ENCODE measurements at places on chromosomes 1 and 21.

- DNase-seq: no peak
Observed at GRCh38 chr1:246187834-246188372, 319.2 kb downstream of the SMYD3 start.

DNA sequence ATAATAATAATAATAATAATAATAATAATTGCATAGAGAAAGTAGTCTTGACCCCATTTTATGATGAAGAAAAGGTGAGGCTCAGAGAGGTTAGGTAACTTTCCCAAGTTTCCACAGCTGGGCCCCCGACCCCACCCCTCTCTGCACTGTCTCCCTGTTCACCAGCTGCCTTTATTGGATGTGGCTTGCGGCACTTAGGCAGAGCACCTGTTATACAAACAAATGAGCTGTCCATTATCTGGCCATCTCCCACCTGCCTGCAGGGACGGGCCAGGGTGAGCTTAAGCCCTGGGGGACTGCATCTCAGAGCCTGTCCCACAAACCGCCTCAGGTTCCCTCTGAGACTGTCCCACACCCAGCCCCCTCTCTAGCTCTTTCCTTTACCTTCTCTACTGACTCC lies 10.1 kb upstream of the EFNA1 start:
- no peak for DNase-seq

DNA sequence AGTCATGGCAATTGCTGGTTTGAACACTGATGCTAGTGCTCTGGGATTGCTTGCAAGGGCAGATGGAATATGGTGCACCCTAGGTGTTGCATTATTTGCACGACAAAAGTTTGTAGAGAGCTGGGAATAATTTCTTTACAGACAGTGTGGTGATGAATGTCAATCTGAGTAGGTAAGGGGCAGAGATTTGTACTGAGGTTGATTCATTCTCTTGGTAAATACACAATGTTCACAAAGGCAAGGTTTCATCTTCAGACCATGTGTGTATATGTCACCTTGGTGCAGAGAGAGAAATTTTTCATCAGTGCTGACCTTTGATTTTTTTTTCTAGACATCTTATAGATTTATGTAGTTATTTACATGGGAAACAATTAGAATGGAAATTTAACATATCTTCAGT lies 5.0 kb downstream of the PTPRC start:
- no peak for DNase-seq

DNA sequence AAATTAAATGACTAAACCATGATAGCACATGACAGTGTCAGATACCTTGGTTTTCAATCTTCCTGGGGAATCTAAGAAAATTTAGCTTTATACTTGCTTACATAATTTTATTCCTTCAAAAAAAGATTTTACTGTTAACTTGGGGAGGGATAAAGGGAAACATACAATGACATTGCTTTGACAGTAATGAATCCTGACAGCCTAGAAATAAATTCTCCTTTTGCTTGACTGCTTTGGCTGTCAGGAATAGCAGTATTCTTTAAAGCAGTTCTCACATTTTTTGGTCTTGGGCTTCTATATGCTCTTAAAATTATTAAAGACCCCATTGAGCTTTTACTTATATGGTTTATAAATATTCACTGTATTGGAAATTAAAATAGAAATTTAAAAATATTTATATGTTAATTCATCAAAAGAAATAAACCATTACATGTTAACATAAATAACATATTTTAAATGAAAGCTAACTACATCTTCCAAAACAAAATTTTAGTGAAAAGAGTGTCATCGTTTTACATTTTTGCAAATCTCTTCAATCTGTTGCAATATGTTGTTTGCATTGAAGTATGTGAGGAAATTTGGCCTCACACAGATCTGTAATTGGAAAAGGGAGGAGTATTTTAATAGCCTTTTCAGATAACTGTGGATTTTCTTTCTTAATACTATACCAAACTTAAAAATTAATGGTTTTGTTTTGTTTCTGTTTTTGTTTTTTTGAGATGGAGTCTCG lies 16.1 kb downstream of the EPHX4 start:
- no peak for DNase-seq

- no peak for DNase-seq
Observed at GRCh38 chr21:42156690-42157605, 62.0 kb upstream of the ABCG1 start.

DNA sequence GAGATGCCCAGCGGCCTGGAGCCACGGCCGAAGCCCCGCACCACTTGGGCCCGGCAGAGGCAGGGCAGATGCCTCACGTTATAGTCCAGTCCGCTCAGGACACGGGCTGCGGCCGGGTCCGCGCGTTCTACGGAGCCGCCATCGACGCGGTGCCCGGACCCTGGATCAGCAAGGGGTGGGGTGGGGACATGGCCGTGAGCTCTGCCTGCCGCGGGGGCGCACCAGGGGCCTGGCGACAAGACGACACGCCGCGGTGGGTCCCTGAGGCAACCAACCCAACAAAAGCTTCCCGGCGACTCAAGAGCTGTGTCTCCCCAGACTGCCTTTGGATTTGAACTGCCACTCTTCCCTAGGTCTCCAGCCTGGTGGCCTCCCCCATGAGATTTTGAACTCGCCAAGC lies 211.4 kb upstream of the GREM2 start:
- no peak for DNase-seq

- peak; percentile 70 for DNase-seq
Observed at GRCh38 chr21:32940079-32941014, 85.4 kb upstream of the OLIG2 start.

- DNase-seq: no peak
Observed at GRCh38 chr21:40489001-40489400, 358.0 kb downstream of the DSCAM start.

GRCh38 chr21:43815107-43815613 lies 25.8 kb downstream of the RRP1 start:
- peak; percentile 34 for DNase-seq

GRCh38 chr1:109880971-109881894 lies 29.4 kb upstream of the CSF1 start:
- DNase-seq: no peak

GRCh38 chr1:204434116-204434755 lies 22.6 kb upstream of the PPP1R15B start:
- DNase-seq: no peak

DNA sequence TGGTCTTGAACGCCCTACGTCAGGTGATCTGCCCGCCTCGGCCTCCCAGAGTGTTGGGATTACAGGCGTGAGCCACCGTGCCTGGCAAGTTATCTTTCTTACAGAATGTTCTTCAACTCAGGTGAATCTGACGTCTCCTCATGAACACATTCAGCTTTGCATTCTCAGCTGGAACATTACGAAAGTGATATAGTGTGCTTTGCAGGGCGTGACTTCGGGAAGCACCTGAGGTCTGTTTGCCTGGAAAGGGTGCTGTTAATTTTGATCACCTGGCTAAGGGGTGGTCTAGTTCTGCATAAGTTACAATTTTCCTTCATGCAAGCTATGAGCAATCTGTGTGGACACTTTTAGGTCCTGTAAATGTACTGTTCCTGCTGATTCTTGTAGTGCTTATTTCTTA lies 16.3 kb upstream of the CLIC4 start:
- no peak for DNase-seq

DNA sequence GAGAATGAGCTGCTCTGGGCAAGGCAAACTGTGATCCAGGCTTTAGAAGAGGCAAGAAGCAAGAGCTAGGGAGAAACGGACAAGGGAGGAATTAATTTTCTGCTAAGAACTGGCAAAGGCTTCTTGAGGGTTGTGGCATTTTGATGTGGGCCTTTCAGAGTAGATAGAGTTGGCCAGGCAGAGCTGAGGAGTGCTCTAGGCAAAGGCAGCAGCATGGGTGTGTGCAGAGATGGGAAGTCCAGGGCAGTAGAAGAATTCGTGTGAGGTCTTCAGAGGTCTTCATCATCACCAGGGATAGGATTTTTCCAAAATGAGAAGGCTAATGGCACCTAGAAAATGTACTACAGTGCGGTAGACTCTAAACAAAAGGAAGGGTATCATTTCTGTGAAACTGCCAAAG lies 237.8 kb downstream of the LTN1 start:
- DNase-seq: no peak

DNA sequence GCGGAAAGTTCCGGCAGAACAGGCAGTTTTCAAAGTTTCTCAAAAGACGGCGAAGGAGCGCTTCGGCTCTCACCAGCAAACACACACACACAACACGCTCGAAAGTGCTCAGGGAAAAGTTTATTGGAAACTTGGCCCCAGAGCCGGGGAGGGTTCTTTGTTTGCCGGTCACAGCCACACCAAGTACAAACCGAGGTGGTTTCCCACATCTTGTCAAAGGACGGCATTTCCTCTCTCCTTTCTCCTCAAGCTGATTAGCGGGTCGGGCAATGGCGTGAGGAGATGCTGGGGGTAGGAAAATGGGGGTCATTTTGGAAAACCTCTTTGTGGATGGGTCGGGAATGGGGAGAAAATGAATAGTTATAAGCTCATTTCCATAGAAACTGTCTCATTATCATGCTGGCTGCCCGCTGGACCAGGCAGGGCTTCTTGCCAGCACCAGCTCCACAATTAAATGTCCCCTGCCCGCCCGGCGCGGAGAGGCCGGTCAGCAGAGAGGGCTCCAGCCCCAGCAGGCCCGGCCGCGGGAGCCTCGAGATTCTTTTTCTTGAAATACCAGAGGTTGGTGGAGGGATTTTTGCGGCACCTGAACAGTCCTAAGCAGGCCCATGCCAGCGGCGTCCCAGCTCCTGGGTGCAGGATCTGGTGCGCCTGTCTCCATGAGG lies 92.3 kb downstream of the PRDM16 start:
- DNase-seq: no peak

DNA sequence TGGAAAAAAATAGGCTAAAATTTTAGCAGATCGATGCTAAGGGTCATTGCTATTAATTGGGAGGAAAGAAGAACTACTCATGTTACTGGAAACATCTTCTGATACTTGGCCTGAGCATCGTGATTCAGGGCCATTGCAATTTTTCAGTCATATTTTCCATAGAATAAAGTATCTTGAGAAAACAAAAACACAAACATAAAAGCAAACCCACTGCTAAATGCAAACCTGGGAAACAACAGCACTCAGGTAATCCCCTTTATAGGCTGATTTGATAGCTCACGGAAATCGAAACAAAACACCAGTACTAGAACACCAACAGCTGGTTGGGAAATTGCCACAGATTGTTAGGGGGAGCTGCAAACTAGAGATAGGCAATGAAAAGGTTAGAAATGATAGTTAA lies 172.9 kb upstream of the ESRRG start:
- DNase-seq: no peak

- no peak for DNase-seq
Observed at GRCh38 chr1:17515902-17516301, 23.6 kb upstream of the ARHGEF10L start.

DNA sequence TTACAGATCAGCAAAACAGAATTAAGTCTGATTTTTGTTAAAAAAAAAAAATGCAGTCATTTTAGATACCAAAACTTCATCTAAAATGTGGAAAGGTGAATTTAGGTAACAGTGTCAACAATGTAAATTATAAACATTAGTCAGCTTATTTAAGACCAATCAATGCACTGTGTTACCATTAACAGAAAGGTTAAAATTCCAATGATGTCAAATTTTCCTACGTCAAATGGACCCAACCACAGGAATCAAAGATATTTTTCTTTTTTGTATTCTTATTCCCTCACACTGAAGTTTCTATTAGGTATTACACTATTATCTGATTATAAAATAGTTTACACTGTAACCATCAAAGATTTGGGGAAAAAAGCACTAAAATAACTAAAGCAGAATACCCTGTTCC lies 6.5 kb downstream of the ARHGAP29 start:
- DNase-seq: no peak

GRCh38 chr1:66286307-66286706 lies 247.6 kb upstream of the SGIP1 start:
- DNase-seq: no peak

GRCh38 chr1:21670956-21671902 lies 2.1 kb upstream of the RAP1GAP start:
- DNase-seq: no peak

DNA sequence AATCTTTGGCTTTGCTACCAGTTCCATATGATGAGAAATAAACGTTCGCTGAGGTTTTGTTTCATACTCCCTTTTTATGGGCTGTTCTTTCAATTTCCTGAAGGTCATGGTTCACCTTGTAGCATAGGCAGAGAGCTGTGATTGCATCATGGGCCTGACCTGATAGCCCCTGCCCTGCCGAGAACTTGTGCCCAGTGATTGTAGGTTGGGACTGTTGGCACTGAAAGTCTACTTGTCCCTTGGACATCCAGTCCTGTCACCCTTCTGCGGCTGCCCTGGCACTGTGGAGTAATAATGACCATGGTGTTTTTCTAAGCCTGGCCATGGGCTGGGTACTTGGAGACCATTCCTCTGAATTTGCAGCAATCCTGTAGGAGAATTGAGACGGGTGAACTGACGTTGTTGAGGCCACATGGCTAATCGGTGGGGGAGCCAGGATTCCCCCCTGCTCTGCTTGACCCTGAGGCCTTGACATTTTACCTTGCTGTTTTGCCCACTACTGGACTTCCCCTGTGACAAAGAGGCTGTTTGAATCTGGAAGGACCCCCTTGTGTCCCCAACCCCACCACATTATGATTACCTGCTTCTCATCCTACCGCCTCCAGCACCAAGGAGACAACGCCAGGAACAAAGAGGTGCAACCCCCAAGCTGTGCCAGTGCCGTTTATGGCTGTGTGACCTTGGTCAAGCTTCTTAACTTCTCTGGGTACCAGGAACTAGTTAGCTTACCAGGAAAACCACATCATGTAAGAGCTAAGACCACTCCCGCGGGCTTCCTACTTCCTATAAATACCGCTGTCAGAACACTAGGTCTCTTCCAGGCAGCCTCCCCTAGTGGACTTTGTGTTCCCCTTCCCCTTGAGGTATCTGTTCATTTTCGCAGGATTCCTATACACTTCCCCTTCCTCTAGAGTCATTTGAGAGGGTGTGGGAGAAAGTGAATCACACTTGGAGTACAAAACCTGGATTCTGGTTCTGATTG lies 23.4 kb downstream of the SESN2 start:
- DNase-seq: no peak

- no peak for DNase-seq
Observed at GRCh38 chr1:50977575-50978143, 7.6 kb downstream of the CDKN2C start.

DNA sequence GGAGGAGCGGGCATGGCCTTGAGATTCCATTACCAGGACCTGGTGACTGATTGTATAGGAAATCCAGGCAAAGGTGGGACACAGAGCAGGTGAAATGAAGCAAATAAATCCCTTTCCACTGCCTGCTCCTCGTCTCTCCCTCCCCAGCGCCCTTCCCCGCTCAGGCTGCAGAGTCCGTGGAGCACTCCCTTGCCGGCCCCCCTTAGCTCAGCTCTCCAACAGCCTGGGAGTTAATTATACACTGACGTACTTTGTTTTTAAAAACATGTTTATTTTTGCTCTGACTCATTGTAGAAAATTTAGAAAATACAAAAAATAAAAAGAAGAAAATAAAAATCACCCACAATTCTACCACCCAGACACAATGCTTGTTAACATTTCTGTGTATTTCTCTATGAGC lies 61.7 kb downstream of the LGR6 start:
- DNase-seq: no peak

- DNase-seq: no peak
Observed at GRCh38 chr1:29466258-29466657, 229.9 kb downstream of the PTPRU start.

- DNase-seq: no peak
Observed at GRCh38 chr1:2611621-2612437, 21.0 kb downstream of the MMEL1 start.

Measured in NAMALWA (cell line).